ENCODE measurements at places on chromosomes 16 and 17.

DNA sequence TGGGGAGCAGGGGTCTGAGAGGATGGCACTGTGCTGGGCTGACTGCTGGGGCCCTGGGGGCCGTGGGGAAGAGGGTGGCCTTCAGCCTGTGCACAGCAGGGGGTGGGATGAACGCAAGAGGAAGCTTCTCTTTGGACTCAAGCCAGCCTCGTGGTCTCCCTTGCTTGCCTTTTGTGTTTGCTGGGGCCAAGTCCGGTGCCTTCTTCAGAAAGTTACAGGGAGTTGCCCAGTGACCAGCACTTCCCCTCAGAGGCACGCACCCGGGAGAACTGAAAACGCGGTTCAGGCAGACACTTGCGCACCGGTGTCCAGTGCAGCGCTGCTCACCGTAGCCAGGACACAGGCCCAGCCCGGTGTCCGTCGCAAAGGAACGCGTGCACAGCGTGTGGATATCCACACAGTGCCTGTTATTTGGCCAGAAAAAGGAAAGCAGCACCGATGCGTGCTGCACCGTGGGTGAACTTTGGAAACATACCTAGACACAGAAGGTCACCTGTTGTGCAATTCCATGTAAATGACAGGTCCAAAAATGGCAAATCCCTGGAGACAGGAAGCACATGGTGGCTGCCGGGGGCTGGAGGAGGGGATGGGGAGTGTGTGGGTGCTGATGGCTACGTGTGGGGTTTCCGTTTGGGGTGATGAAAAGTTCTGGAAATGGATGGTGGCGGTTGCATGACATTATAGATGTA, 29.4 kb upstream of the NUDT16L1 start:
- no peak for DNase-seq

DNA sequence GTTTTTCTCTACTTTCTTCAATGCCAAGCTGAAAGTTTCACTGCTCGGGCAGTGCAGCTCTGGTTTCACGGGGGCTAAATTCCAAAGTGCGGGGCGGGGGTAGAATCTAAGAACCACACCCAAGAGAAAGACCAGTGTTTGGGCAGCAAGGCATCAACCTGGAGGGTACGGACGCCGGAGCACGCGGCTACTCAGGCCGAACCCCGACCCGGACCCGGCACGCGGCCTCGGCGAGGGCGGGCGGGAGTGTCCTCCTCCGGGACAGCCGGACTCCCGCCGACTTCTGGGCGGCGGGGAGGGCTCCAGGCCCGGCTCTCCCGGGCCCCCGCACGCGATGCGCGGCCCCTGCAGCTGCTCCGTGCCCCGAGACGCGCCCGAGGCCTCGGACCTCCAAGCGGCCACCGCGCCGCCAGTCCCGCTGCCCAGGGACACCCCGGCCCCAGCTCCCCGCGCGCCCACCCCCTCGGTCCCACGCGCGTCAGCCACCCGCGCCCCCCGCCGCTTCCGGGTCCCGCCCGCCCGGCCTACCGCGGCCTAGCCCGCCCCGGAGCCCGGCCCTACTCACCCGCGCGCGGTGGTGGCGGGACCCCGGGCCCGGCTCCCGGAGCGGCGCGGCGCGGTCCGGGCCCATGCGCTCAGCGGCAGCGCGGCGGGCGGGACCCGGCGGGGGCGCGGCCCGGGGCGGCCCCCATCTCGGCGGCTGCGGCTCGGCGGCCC, 561 bp downstream of the AXIN1 start:
- DNase-seq, result no peak

DNA sequence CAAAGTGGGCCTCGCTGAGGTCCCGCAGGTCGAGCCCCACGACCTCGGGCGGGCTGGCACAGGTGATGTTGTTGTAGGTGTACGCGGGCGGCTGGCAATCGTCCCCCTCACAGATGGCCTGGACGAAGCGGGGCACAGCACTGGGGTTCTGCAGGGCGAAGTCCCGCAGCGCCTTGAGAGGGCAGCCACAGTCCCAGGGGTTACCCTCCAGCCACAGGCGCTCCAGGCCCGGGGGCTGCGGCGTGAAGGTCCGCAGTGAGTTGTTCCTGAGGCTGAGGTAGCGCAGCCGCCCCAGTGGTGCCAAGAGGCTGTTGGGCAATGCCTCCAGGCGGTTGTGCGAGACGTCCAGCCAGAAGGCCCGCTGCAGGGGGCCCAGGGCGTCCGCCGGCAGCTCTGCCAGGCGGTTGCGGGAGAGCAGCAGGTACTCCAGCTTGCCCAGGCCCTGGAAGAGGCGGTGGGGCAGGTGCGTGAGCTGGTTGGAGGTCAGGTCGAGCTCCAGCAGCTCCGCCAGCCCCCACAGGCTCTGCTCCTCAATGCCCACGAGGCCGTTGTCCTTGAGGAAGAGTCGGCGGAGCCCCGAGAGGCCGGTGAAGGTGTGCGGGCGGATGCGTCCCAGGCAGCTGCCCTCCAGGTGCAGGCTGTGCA, 2.8 kb downstream of the IGFALS start:
- DNase-seq, result no peak

DNA sequence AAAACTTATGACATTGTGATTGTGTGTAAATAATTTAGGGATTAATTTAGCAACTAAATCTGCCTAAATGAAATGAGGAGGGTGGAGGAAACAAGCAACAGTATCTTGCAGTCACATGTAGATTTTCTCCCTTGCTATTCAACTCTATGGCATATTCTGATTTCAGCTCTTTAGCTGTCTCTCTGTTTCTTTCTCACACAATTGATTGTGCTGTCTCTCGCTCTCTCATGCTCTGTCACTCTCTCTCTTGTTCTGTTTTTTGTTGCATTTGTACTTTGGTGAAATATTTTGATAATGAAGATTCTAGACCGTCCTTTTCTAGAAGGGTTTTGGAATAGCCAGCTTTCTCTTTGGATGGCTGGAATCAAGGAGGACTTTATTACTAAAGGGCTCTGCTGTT, 70.6 kb downstream of the BCAS3 start:
- no peak for DNase-seq

DNA sequence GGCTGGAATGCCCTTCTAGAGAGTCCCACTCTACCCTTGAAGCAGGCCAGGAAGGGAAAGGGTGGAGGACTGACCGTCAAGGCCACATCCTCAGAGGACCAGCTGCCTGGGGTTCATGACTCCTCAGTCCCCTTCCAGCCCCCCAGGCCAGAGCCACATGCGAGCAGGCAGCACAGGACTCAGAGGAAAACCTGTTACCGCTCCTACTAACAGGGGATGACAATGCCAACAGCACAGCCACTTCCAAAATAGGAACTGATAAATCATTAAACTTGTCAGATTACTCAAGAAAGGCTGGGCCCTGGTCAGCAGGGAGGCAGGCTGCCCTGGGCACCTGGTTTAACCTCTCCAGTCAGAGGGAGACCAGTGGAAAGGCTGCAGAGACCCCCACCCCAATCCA, 206.2 kb upstream of the SDK2 start:
- DNase-seq, result no peak

DNA sequence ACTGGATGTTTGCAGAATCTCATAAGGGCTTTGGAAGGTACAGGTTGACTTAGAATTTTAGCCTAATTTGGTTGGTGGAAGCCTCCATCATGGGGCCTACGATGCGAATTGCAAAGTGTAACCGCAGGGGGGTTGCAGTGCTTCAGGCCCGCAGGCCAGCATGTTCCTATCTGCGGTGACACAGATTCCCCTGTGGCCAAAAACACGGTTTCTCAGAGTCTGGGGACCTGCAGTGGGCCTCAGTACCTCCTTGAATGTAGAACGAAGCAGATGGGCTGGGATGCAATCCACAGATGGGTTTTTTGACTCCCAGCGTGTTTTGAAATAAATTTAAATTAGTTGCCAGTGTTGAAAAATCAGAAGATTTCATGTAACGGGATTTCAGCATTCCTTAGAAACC, 34.7 kb downstream of the KIAA0513 start:
- no peak for DNase-seq

DNA sequence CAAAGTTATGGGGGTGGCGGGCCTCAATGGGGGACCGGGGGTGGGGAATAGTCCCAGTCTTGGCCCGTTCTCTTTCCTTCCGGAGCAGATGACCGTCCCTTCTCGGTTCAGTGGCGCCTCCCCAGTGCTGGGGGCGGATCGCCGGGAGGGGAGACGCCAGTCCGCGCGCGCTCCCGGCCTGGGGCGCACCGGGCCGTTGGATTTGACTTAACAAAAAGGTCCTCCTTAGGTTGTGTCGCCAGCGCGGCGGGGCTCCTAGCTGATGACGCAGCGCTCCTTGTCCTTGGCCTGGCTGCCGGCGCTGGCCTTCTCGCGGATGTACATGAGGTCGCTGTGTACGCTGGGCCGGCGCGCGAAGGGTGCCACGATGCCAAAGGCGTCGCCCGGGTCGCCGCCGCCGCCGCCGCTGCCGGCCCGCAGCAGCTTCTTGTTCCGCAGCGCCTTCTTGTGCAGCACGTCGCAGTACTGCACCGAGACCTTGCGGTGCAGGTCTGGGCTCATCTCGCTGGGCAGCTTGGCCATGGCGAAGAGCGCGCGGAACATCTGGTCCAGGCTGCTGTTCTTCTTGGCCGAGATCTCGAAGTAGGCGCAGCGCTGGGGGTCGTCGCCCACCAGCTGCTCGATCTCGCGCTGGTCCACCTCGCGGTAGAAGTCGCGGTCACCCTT, 1.2 kb downstream of the RASD1 start:
- DNase-seq, result no peak
